Femur (tissue), 1 donor: ENCODE measurements at places on chromosomes 6 and 20.

- no peak for DNase-seq
These were observed 72.8 kb upstream of the PAX1 start for GRCh38 chr20:21632735-21633053.

DNA sequence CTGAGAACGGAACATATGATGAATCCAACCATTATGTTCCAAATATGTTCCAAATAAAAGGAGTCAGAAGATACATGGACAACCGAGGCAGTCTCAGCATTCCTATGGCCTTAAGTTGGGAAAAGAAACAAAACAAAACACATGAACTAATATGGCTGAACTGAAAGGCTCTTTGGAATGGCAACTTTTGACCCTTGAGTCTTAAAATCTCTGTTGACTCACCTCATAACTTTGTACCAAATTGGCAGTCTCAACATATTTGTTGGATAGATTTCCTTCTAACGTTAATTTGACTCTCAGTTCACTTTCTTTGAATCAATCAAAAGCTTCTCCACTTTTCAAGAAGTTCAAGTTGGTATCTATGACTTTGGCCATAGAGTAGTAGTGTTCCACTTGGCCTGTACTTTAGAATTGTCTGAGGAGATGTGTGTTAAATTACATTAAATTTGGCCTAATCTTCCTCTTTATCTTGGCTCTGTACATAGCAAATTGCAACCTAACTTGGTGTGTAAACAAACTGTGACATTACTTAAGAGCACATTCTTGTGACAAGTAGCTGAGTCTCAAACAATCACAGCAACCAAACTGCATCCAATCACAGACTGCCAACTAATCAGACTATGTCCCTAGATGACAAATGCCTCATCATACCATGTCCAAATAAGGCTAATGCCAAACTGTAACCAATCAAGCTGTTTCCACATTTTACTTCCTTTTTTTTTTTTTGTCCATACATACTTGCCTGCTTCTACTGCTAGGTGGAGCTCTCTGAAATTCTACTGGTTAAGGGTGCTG is 208.8 kb downstream of the BMP2 start:
- DNase-seq, result no peak

GRCh38 chr6:24458134-24458533 is 31.2 kb downstream of the GPLD1 start:
- no peak for DNase-seq

DNA sequence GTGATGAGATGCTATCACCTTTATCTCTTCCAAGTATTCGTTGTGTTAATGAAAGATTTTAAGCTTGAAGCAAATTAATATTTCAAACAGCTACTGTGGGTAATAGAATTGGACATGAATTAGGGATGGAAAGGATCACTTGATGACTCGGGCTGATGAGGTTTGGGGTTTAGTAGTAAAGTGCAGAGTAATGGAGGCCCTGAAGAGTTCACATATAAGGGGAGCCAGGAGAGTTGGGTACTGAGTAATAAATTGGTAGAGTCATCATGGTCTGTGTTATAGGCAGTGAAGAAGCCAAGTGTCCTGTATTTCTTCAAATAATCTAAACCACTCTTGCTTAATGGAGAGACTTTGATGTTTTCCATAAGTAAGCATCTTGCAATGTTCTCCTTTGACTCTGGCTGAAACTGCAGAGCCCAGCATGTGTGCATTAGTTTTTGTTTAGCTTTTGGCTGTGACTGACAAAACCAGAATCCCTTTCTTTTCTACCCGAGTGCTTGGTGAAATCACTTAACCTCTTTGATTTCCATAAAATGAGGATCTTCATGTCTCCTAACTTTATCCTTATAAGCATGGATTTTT is 57.6 kb downstream of the L3MBTL3 start:
- DNase-seq, result no peak

DNA sequence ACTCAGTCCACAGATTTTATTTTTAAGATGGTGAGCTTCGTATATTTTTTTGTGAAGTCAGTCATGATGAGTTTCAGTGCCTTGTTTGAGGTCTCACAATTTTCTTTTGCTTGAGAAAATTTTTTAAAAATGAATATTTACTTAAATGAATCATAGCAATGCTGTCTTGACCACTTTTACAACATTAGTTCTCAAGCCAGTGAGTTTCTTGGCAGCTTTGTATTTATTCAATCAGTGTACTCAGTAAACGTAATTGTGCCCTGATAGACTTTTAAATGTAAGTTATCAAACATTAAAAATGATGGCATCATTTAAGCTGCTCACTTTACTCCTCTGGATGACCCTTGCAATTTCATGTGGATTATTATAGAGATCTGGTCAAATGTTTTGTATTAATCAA is 261.4 kb downstream of the KHDC1L start:
- DNase-seq, result no peak

DNA sequence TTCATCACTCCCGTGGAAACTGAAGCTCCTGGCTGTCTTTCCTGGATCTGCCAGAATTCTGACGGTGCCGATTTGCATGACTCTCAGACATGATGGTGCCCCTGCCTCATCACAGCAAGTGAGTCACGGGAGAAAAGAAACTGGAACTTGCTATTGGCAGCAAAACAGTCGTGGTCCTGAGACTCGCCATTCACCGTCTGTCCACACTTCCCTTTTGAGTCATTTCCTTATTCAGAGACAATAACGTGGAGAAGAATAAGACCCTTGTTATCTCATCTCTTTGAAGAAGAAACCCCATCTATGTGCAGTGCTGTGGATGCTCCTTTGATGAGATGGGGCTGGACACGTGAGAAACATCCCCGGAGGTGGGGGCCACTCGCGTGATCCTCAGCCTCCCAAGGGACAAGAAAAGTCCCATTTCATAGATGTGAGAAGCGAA is 4.2 kb downstream of the GPR31 start:
- no peak for DNase-seq

GRCh38 chr6:2536451-2536850 is 214.3 kb downstream of the MYLK4 start:
- no peak for DNase-seq
